ENCODE measurements at places on chromosomes 6 and 20.

DNA sequence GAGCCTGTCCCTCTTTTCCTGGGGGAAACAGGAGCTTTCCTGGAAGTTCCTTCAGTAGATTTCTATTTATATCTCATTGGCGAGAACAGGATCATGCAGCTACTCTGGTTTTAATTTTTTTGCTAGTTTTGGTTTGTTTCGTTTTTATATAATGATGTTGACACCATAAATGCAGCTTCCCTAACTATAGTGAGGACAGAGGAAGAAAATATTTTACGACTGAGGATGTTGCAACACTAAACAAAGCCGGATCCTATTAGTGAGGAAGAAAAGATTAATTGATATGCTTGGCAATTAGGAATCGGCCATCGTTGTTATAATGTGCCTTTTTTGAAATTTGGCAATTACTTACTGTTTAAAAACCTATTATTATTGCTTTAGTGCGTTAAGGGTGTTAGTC, 16.6 kb downstream of the KDM1B start:
- no peak for DNase-seq

- DNase-seq = no peak
Observed at GRCh38 chr6:67287566-67287965, 1347.5 kb upstream of the ADGRB3 start.

GRCh38 chr6:85322446-85323105, 127.3 kb upstream of the NT5E start:
- no peak for DNase-seq

- no peak for DNase-seq
Observed at GRCh38 chr6:144519426-144519825, 234.3 kb downstream of the UTRN start.

- DNase-seq = no peak
Observed at GRCh38 chr6:32610682-32611296, 21.1 kb upstream of the HLA-DRB1 start.

DNA sequence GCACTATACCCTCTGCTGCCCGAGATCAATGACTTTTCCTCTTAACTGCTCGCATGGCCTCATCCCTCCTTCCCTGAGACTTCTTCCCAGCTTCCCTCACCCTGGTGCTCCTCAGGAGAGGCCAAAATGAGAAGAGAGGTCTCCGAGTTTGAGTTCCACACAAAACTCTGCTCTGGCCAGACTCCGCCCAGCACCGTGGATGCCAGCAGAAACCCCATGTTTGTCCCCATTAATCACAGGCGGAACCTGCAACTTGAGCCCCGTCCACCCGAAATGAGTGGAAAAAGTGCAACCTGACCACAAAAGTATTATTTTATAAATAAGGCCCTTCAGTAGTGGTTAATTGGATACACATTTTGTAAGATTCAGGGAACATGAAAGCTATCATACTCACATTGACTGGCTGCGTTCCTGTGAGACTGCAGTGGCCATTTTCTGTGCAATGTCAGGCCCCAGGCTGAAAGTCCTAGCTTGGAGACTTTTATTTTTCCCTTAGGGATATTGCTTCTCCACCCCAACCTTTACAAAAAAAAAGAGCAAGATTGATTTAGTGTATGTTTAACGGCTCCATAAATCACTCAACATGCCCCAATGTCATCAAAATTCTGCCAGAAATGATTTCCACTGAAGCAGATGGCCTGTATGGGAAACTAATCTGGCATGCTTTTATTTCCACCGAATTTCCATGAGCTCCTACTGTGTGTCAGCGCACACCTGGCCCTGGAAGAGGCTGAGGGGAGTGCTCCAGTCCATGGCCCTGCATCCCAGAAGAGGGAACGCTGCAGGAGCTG, 134.6 kb downstream of the BMP7 start:
- DNase-seq = no peak

DNA sequence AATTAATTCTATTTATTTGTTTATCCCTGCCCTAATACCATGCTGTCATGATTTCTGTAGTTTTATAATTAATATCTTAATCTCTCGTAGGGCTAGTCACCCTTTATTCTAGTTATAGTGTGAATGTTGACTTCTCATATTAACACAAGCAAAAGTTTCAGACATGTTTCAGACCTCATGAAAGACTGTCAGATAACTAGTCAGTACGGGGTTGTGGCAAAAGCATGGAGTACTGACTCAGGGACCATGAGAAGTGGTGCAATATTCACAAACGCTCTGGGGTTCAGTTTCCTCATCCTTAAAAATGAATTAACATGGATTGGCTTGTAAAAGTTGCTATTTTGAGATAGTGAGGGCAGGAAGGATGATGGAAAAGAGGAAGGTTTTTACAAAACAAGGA, 148.9 kb downstream of the TMEM200A start:
- DNase-seq = no peak

GRCh38 chr6:166460473-166461437, 78.0 kb upstream of the MPC1 start:
- DNase-seq = no peak

GRCh38 chr6:46584586-46584985, 68.0 kb downstream of the CYP39A1 start:
- DNase-seq = no peak

DNA sequence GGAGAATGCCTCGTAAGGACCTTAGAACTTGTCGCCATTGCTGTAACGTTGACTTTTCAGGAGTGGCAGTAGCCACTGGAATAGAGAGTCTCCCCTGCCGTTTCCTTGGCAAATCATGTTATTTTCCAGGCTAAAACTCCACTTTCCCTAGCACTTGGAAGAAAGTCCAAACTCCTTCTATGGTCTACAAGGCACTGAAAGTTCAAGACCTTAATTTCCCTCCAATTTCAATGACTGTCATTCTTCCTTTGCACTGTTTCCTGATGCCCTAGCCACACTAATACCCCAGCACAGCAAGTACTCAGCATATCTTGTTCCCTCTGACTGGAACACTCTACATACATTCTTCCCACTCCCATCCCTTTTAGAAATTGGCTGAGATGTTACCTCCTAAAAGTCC, 1.8 kb upstream of the TBPL1 start:
- DNase-seq = no peak

DNA sequence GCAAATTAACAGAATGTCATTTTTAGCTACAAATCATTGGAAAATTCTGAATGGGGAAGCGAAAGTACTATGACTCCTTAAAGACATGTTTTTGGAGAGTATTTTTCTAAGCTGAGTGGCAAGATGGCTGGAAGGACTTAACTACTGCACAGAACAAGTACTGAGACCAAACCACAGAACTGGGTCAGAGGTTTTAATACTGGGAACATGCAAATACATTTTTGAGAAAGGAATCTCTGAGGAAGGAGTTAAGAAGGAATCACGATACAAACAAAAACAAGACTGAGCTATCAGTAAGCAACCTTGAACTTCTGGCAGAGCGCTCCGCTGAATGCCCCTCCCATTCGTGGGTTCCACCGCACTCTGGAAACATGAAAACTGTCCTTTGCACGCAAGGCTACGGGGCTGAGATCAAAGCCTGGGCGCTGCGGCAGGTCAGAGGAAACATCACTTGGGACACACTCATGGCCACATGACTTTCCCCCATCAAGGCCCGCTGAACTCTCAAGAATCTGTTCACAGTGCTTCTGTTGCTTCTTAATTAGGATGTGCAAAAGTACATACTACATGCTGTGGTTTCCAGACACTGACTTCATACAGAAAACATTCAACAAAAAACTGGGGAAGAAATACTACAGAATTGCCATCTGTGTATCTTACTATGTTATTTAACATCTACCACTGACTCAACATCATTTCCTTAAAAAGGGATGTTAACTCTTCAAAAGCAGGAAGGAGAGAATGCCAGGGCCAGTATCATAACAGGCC, 27.8 kb downstream of the SLC23A2 start:
- DNase-seq = no peak

DNA sequence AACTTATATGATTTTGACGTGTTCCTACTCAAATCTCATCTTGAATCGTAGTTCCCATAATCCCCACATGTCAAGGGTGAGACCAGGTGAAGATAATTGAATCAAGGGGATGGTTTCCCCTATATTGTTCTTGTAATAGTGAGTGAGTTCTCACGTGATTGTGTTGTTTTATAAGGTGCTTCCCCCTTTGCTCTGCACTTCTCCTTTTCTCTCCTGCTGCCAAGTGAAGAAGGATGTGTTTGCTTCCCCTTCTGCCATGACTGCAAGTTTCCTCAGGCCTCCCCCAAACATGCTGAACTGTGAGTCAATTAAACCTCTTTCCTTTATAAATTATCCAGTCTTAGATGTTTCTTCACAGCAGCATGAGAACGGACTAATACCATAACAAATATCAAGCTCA, 83.2 kb downstream of the MANEA start:
- DNase-seq = no peak

DNA sequence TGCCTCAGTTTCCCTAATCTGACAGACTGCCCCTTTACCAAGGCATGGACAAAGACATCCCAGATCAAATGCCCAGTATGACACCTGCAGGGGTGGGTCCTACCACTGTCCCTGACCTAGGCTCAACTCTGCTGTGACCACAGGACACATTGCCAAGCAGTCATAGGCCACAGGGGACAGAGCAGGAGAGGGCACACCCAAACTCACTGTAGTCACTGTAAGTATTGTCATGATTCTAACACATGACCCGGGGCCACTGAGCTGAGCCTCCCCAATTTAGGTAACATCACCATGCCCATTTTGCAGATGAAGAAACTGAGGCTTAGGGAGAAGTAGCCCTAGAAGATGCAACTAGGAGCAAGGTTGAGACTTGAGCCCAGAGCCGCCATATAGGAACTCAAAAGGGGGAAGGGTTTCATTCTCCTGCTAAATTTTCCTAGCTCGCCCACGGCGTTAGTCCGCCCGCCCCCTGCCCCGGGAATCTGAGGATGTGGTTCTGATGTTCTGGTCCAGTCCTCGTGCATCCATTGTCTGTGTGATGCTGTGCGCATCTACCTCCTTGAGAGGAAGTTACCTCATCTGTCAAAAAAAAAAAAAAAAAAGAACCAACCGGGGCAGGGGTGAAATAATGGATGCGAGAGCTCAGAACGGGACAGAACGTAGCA, 44.8 kb downstream of the PMEPA1 start:
- no peak for DNase-seq

GRCh38 chr6:93848031-93848742, 428.8 kb upstream of the EPHA7 start:
- DNase-seq = no peak

DNA sequence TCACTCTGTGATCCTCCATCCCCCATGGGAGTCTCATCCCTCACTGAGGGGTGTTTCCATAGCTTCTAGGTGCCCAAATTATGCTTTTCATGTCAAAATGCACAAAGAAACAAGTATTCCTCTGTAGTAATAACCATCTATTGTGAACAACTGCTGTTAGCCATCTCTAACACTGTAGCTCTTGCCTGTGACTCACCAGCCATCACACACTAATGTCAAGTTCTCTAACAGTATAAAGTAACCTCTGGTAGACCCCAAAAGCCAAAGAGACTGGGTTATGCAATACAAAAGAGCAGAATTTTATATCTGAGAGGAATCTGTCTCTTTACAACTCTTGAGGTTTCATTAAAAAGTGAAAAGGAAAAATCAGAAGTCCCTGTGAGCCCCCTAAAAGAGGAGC, 25.4 kb upstream of the IYD start:
- no peak for DNase-seq

GRCh38 chr20:1469925-1470571, 3.4 kb upstream of the NSFL1C start:
- no peak for DNase-seq

DNA sequence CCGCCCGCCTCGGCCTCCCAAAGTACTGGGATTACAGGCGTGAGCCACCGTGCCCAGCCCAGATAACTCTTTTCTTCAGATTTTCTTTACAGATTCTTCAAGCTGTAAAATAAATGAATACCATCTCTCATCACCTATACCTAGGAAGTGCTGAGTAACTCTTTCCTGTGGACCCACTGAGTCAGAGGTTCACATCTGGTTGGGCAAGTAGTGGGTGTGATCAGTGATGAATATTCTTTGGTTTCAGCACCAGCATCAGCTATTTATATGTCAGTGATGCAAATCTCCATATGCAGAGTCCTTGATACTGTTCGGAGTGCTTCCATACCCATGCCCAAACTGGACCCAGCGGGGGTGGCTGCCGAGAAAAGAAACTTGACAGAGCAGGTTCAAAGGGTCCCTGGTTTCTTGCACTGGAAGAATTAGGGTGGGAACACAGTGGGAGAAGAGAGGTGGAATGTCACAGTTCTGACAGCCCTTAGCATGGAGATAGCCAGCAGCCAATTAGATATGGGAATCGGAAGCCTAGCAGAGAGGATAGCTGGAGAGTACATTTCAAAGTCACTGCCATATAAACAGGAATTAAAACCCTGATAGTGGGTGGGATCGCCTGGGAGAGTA, 64.9 kb upstream of the DDR1 start:
- no peak for DNase-seq

DNA sequence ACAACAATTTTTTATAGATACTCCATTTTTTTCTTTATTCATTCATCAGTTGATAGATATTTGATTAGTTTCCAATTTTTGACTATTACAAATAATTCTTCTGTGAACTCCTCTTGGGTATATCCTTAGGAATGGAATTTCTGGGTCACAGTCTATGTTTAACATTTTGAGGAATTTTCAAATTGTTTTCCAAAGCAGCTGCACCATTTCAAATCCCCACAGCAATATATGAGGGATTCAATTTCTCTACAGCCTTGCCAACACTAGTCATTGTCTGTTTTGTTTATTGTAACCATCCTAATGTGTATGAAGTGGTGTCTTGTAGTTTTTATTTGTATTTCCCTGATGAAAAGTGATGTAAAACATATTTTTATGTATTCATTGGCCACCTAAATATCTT, 320.3 kb upstream of the DEFB112 start:
- no peak for DNase-seq

GRCh38 chr20:10474606-10475184, 39.6 kb downstream of the SLX4IP start:
- no peak for DNase-seq

- no peak for DNase-seq
Observed at GRCh38 chr6:161082215-161082614, 90.6 kb downstream of the MAP3K4 start.

DNA sequence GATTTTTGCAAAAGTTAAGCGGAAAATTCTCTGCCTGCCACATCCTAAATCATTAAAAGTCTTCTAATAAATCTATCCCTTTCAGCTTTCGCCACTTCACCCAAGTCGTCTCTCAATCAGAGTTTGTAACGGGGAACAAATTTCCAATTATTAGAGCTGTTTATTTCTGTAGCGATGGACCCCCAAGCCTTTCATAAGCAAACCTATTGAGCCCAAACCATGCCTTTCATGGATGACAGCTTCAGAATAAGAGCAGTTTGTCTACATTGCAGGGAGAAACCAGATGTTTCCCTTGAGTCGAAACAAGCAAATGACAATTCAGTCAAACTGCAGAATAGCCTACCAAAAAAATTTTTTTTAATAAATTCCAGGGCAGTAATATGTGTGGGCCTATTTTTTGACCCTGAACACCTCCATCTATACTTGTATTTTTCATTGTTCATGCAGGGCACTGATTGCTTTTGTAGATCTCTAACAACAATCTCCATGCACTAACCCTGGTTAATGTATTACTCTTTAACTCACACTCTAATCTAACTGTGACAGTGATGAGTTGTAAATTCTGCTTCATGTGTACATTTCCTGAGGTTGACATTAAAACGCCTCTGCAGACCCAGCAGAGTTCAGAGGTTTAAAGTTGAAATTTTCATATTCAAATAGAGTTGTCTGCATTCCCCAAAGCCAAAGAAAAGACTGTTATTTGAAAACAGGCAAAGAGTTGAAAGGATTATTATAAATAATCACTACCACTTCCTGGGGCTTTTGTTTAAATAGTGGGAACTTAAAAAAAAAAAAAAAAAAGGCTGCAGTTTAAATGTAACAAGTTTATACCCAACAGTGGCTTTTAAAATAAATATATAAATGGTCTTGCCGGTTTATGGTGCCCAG, 64.5 kb downstream of the ATP9A start:
- no peak for DNase-seq

Data from activated CD4-positive, alpha-beta T cell treated with anti-CD3 and anti-CD28 coated beads, Interleukin-2, amount 50 U/mL, for 24 hours (primary cell).